ENCODE measurements at places on chromosomes 4 and X. TPM values are rescaled to one million over a fixed set of nuclear protein-coding genes. Genes with fewer than 3 reads are reported as not detected.

USP51 gene
- 0.78 TPM for total RNA-seq

DCLK2 gene
- 48.4 TPM for total RNA-seq

FABP2 gene
- total RNA-seq, result not detected

AFP gene
- total RNA-seq, result 1.4 TPM

DNA sequence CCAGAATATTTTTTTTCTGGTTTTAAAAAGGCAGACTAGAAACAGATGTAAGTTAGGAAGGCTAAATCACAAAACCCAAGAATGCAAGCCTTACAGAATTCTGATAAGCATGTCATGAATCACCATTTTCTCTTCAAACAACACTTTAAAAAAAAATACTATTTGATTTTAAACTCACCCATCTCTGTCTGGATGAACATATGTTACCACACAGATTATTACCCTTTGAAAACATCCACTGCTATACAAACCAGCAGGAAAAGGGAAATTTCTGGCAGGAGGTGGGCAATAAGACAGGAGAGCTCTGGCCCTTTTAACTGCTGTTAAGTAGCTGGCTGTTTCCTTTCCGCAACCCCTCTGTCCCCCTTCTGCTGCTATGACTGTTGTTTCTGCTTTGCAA lies 317.7 kb upstream of the NOCT start:
- no peak for DNase-seq

GRCh38 chr4:158496030-158496741 lies 25.5 kb upstream of the RXFP1 start:
- no peak for DNase-seq

DMP1 gene
- total RNA-seq, result not detected

GRCh38 chrX:81259020-81259713 lies 57.3 kb downstream of the SH3BGRL start:
- peak; percentile 4 for DNase-seq

GRCh38 chr4:88411491-88412096 lies 32.9 kb downstream of the HERC6 start:
- no peak for DNase-seq

GRCh38 chr4:26081795-26082498 lies 167.9 kb downstream of the SMIM20 start:
- peak; percentile 34 for DNase-seq

Data from HFFc6 (cell line).